IMR-90 (cell line): ENCODE measurements at places on chromosomes 7 and 10. TPM values are rescaled to one million over a fixed set of nuclear protein-coding genes. Genes with fewer than 3 reads are reported as not detected.
A peak's percentile ranks its signal among the peaks of the same experiment; 100 is the strongest.

EMX2 gene
- total RNA-seq = not detected in 2 replicates

DNA sequence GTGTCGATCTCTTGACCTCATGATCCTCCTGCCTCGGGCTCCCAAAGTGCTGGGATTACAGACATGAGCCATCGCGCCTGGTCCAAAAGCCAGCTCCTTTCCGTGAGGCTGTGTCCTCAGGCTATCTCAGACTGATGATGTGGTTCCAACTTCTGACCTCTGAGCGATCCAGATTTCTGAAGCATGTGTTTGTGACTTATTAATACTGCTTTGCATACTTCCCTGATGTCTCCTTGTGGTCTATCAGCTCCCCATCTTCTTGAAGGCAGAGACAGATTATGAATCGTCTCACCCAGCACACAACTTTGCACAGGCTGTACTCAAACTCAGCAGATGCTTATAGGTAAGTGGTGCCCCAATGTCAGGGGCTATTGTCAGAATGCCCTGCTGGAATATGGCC lies 2.0 kb upstream of the PLPP4 start:
- no peaks in the 10 kb centered on the region for H3K36me3 ChIP-seq
- H3K4me1 ChIP-seq = no peaks in the 10 kb centered on the region
- no peaks in the 10 kb centered on the region for H3K27me3 ChIP-seq
- DNase-seq = no peak
- H3K4me3 ChIP-seq = no peak overlapping the region
- H3K27ac ChIP-seq = no peak overlapping the region

DNA sequence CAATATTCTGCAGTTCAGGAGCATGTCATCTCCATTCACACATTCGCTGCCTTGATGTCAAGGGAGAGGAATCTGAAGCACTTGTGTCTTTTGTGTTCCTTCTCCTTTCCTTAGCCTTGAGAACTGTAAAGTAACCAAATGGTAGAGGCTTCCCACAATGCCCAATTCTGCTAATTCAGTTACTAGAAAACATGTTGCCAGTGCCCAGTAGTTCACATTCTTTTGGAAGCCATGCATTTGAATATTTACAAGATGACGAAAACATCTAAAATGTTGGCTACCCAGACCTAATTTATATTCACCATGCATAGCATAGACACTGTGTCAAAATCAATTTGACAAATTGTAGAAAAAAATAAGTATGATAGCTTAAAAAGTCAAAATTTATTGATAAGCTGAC lies 852.7 kb upstream of the PHF14 start:
- no peak for DNase-seq
- no peaks in the 10 kb centered on the region for H3K4me1 ChIP-seq
- H3K27ac ChIP-seq = no peak overlapping the region
- no peaks in the 10 kb centered on the region for H3K36me3 ChIP-seq

DNA sequence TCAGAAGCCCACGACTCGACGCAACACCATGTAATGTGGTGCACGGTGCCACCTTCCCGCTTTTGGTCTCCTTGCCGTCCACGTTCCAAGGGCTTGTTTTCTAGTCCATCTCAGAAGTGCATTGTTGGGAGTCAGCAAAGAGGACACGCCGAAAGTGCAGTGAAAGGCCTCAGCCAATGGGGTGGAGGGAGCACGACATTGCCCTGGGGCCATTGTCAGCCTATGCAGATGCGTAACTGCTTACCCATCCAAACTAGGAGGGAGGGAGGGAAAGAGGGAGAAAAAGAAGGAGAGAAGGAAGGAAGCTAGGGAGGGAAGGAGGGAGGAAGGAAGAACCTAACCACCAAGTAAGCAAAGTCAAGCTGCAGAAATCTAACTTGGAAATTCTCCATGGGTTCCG lies 202.4 kb downstream of the CCDC3 start:
- H3K4me3 ChIP-seq = no peak overlapping the region
- peaks cover 3% of the 10 kb centered on the region; the same call in 1 of the 2 replicates for H3K27me3 ChIP-seq
- H3K27ac ChIP-seq = no peak overlapping the region
- no peaks in the 10 kb centered on the region for H3K36me3 ChIP-seq

OPN4 gene
- not detected in 2 replicates for total RNA-seq

NPY4R2 gene
- 0.28 and 0.36 TPM in 2 replicates for total RNA-seq

DNA sequence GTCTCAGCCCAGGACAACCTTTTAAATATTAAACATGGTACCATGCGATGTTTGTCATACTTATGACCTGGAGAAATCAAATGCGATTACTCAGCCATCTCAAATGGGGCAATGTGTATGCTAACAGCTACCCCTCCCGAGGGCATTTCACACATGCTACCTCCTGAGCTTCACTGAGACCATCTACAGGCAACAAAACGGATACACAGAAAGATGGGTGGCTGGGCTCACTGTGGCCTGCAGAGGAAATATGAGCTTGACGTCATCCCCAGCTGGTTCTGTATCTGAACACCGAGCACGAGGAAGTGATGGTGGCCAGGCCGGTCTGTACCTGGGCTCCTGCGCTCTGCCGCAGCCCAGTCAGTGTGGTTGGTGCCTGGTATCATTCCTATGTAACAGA lies 374.3 kb downstream of the RPS24 start:
- H3K27me3 ChIP-seq = peaks cover 23% of the 10 kb centered on the region
- H3K4me1 ChIP-seq = peaks cover 7% of the 10 kb centered on the region; the same call in 1 of the 2 replicates
- H3K4me3 ChIP-seq = no peak overlapping the region

CARD11 gene
- total RNA-seq = 0.18 and 0.28 TPM in 2 replicates

- 0 out of 2 replicates have a peak overlapping the region, but pooled peaks have one; percentile 37 for H3K27ac ChIP-seq
- H3K27me3 ChIP-seq = no peaks in the 10 kb centered on the region
- H3K36me3 ChIP-seq = no peaks in the 10 kb centered on the region
- DNase-seq = peak; percentile 88
- no peak overlapping the region for H3K4me3 ChIP-seq
- H3K4me1 ChIP-seq = peaks cover 11% of the 10 kb centered on the region
Measured at GRCh38 chr7:2299131-2299829, 15.0 kb downstream of the SNX8 start.

DNA sequence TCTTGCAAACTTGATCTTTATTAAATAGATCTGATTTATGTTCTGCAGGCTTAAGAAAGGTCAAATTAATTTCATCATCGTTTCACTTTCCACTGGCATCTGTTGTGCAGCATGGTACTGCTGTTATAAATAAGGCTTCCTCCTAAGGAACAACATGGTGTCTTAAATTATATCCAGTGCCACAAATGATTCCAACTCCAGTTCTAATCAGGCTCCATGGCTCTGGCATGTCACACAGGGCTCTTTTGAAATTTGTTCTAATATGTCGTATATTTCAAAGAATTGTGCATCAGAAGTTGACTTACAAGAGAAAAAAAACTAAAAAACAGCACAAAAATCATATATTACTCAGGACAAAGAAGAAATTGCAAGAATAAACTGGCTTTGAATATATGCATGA lies 1090.8 kb upstream of the CELF2 start:
- H3K4me1 ChIP-seq = no peaks in the 10 kb centered on the region
- no peak for DNase-seq
- no peak overlapping the region for H3K4me3 ChIP-seq
- no peak overlapping the region for H3K27ac ChIP-seq
